ENCODE measurements at places on chromosomes 2 and 18.

- no peak for DNase-seq
Observed at GRCh38 chr2:7670905-7671641, 753.9 kb downstream of the RNF144A start.

- no peak for DNase-seq
Observed at GRCh38 chr2:226664140-226664539, 135.5 kb downstream of the IRS1 start.

DNA sequence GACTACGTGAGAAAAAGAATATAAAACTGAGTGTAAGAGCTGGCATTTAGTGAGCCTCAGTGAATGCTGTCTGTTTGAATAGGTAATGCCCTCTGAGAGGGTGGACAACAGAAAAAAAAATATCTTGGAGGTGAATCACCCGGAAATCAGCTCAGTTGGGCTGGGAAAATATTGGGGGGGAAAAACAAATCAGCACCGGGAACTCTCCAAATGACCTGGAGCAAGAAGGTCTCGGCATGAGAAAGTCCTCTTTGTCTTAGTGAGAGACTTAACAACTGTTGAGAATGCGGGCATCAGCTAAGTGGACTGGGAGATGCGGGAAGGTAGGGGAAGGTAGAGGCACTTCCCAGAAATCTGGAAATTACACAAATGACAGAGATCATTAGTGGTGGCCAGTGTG is 109.4 kb upstream of the POU3F3 start:
- DNase-seq: no peak

DNA sequence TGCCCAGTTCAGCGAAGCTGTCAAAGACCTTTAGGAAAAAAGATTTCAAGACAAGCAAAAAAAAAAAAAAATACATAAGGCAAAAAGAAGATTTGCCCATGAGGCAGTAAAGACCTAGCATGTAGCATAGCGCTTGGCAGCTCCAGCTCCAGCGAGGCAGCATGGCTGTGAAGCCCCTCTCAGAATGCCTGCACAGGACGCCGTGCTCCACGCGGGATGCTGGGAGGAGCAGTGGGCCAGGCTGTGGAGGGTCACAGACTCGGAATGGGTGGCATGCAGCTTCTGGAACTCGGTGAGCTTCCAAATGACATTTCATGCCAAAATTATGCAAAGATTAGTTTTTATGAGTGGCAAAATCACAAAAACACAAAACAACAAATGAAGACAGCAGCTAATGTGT is 267.3 kb downstream of the ZNF516 start:
- DNase-seq: no peak

- no peak for DNase-seq
Observed at GRCh38 chr2:219626540-219626939, 890 bp upstream of the SLC4A3 start.

- DNase-seq: peak; percentile 54
Observed at GRCh38 chr2:218010984-218011652, 8.3 kb upstream of the TNS1 start.

GRCh38 chr2:11914455-11914854 is 168.0 kb downstream of the LPIN1 start:
- DNase-seq: peak; percentile 50

DNA sequence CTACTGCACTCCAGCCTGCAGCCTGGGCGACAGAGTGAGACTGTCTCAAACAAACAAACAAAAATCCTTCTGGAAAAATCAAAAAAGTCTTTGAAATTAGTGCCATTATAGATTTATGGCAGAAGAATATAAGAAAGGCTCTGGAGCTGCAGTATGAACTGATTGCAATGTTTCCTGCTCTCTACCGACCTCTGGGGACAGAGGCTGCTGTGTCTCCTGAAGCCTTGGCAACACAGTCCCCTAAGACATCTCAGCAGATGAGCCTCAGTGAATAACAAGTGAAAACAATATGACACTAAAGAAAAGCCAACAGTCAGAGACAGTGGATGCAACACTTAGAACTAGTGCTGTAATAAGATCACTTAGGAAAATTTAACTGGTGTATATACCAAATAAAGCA is 494.9 kb upstream of the LRATD1 start:
- no peak for DNase-seq

GRCh38 chr2:163836167-163836566 is 100.4 kb upstream of the FIGN start:
- no peak for DNase-seq

GRCh38 chr2:46236006-46236875 is 61.0 kb upstream of the EPAS1 start:
- DNase-seq: no peak

DNA sequence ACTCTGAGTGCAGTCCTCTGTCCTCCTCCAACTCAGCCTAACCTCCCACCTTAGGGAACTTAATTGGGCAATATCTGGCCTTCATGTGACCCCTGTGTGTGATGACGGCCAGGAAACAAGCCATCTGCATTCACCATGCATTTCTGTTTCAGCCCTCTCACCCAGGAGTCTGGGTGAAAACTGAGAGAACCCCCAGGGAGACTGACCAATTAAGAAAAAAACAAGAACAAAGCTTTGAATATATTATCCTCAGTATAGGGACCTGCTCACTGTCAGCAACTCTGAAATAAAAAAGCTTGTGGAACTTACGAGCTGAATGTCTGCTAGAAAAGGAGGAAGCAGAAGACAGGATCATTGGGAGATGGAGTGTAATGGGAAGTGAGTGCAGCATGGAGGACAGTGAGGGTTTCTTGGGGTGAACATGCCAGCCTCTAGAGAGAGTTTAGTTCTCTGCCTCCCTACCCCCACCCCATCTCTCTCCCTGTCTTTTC is 9.5 kb downstream of the MAPRE2 start:
- no peak for DNase-seq

DNA sequence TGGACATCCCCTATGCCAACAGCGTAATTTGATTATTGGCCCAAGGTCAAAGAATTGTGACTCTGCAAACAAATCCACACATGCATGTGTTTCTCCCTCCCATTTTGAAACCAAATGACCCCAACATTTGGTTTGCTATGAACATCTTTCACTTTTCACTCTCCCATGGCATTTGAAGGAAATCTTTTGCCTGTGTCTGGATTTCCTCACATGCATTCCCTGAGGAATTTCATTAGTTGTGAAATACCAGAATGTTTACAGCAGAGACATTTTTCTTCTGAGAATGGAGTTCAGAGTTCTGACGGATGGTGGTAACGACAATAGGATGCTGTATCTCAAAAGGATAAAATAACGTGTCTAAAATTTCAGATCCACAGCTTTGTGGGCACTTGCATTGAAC is 60.3 kb upstream of the LMAN1 start:
- DNase-seq: no peak

DNA sequence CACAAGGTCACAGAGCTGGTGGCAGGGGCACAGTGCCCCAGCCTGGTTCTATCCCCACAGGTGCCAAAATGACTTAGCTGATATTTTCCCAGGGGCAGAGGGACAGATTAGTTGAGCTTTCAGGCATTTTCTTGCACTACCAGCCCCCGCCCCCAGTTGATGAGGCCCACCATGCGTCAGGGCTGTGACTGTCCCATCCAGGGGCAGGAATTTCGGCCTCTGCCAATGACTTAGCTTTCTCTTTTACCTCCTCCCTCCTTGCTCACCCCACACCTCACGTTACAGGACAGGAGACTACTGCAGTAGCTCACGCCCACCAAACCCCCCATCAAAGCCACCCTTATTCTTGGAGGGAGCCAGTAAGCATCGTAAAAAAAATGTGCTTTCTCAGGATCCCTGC is 31.5 kb downstream of the MRO start:
- no peak for DNase-seq

DNA sequence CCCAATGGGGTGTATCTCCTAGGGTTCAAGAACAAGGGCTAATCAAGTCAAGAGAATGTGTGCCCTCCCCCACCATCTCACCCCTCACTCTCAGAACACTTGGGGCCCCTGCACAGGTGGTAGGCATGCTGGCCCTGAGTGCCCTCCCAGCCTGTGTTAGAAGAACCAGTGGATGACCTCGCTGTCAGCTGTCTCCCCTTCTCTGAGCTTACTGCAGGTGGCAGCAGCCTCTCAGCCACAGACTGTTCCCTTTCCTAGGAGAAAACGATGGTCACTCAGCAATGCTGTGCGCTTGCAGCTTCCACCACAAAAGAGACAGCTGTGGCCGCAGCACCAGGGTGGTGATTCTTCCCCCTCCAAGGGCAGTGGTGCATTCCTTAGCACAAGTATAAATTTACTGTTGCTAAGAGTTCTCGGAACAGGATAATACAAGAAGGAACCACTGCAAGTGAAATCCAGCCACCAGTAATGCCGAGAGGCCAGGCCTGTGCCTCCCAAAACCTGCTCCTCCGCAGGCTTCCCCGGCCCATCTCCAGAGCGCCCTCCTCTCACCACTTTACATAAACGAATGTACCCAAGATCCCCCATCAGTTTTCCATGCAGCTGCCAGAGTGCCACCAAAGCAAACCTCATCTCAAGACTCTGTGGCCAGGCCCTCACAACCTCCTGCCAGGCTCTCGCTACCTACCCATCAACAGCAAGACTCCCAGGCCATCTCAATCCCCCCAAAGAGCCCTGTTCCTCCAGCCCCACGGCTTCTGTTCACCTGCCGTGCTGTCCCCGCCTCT is 935 bp upstream of the RAMP1 start:
- DNase-seq: peak; percentile 86

DNA sequence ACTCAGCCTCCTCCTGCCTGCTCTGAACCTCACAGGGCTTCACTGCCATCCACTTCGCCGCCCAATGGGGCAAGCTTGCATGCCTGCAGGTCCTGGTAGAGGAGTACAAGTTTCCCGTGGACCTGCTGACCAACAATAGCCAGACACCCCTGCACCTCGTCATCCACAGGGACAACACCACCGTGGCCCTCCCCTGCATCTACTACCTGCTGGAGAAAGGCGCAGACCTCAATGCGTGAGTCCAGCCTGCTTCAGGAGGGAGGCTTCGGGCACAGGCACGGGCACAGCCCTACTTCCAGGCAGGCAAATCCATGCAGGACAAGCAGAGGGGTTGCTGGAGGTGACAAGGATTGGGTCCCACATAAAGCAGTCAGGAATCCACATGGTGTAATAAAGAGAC is 1.2 kb downstream of the ANKRD53 start:
- peak; percentile 14 for DNase-seq

- DNase-seq: no peak
Observed at GRCh38 chr2:49812730-49813129, 658.4 kb upstream of the FSHR start.

- DNase-seq: no peak
Observed at GRCh38 chr18:43192408-43192807, 76.9 kb upstream of the RIT2 start.

- DNase-seq: no peak
Observed at GRCh38 chr2:142944264-142944663, 66.8 kb downstream of the KYNU start.

DNA sequence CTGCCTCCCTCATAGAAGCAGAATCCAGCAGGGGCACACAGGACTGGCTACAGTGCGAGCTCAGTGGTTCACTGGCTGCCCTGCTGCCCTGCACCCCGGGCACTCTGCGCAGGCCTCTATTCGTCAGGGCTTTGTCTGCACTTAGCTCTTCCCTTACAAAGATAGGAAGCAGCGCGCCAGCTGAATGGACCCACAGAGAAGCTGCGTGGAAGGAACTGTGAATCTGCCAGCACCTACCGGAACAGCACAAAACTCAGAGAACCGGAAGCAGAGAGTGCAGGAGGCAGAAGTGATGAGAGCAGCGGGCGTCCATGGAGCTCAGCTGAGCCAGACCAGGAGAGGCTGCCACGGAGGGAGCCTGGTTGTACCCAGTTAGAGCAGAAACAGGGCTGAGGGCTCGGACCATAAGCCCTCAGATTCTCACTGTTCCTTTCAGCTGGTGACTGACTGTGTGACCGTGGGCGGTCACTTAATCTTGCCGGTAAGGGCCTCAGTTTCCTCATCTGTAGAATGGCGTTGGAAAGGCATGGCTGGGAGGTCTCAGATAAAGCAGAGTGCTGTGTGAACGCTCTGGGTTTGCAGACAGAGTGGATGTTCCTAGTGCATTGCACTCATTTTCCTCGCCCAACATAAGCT is 23.1 kb upstream of the SLC66A3 start:
- no peak for DNase-seq

GRCh38 chr2:175981551-175981950 is 20.5 kb downstream of the LNPK start:
- DNase-seq: no peak

DNA sequence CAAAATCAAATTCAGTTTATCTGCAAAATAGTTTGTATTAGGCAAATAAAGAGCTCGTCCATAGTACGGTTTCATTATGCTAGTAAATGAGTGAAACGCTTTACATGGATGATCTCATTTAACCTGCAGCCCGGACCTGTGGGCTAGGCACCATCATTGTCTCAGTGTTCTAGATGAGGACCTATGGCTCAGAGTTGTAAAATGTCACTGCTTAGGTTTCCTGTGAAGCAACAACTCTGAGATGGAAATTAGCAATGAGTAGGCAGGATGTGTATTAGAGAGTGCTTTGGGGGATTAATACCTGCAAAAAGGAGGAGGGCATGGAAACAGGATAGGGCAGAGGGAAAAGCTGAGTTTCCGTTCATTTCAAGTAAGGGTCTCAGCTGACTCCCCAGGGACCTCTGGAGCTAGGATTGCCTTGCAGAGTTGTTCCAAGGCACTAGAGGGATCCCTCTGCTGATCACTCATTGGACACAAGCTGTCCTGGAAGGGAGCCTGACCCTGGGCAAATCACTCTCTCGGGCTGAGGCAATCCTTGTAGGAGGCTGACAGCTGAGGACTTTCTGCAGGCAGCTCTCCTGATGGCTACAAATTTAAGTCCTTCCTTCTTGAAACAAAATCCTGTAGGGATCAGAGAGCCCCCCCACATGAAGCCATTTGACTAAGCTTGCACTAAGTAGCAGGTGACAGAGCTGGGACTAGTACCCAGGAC is 58.8 kb upstream of the SIX2 start:
- DNase-seq: no peak

- DNase-seq: no peak
Observed at GRCh38 chr18:69737851-69738250, 209.8 kb downstream of the CD226 start.

GRCh38 chr2:70141902-70142589 is 48.8 kb downstream of the C2orf42 start:
- no peak for DNase-seq

GRCh38 chr2:218023636-218024035 is 20.8 kb upstream of the TNS1 start:
- peak; percentile 24 for DNase-seq

- DNase-seq: no peak
Observed at GRCh38 chr2:56376699-56377665, 193.2 kb downstream of the CCDC85A start.
